ENCODE measurements at places on chromosomes 4 and X.

DNA sequence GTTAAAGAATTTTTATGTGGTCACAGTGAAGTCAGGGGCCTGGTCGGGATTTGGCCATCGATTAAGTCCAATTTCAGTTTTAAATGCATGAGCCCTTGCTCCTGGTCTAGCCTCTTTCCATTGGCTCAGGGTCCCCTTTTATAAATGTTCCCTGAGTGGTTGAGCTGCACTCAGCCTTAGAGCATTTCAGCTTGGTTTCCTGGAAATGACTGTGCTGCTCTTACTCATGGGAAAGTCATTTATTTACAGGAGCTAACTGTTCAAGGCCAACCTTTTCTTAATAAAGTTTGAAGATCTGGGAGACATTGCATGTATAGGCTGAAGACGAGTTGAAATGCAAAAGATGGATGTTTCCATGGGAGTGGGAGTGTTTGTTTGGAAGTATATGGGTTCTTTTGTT is 98.8 kb upstream of the CLNK start:
- DNase-seq, result no peak

- DNase-seq, result no peak
Observed at GRCh38 chrX:43627147-43627546, 29.0 kb upstream of the MAOA start.

GRCh38 chr4:112361181-112361791 is 64.1 kb downstream of the ALPK1 start:
- DNase-seq, result no peak

GRCh38 chrX:118350706-118351105 is 4.8 kb downstream of the WDR44 start:
- DNase-seq, result no peak

GRCh38 chr4:8844976-8845690 is 26.5 kb downstream of the HMX1 start:
- no peak for DNase-seq

All from keratinocyte (primary cell).